Jurkat, Clone E6-1 (cell line): ENCODE measurements at places on chromosomes 2 and 18.

- no peak for DNase-seq
Observed at GRCh38 chr18:62545098-62545497, 22.3 kb downstream of the ZCCHC2 start.

GRCh38 chr18:40875101-40875615 is 1079.9 kb upstream of the PIK3C3 start:
- DNase-seq = no peak

GRCh38 chr2:109144271-109144670 is 15.3 kb downstream of the SH3RF3 start:
- peak; percentile 86 for DNase-seq

DNA sequence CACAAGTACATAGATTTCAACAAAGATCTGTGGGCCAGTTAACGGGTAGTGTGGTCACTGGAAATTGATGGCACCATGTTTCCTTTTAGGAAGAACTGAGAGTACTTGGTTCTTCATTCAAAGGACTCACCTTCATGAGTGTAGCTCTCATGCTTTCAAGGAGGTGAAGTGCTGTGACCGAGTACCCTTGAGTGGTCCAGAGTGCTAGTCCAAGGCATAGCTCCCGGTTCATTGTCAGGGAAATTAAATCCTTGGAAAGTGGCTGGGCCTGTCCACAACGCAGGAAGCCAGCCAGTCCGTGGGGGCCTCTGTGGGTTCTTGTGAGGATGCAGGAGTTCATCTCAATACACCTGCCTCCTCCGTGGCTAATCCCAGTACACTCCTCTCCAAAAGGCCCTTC is 295.1 kb downstream of the GALR1 start:
- no peak for DNase-seq

DNA sequence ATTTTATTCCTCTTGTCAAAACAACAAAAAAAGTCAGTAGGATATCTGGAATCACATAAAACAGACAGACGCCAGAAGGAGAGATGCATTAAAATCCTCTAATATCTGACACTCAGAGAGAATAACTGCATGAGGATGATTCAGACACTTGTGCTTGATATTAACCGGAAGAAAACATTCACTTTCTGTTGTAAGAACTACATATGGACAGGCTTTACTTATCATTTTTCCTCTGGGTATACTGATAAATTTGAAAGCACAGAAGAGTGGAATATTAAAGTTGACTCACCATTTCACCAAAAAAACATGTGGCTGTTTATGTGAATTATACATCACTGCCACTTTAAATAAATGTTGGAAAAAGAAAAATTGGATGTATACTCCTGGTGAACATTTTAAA is 589.1 kb upstream of the CDH2 start:
- no peak for DNase-seq

DNA sequence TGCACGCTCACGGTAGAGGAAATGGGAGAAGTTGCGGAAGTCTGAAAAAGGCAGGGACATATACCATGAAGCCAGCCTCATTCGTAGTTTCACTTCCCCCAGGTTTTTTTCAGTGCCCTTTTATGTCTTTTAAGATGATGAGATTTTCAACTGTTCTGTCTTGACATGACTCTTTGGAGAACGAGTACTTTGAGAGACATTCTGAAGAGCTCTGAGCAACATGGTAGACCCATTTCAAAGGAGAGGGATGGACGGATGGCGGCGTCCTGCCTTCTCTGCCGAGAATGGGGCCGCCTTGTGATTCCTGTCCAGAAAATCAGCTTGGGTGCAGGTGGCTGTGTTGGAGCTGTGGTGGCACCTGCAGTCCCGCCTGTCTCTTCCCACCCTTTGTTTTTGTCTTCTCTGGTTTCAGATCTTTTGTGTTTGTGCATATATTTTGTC is 41.7 kb downstream of the SH3BP4 start:
- DNase-seq = no peak

DNA sequence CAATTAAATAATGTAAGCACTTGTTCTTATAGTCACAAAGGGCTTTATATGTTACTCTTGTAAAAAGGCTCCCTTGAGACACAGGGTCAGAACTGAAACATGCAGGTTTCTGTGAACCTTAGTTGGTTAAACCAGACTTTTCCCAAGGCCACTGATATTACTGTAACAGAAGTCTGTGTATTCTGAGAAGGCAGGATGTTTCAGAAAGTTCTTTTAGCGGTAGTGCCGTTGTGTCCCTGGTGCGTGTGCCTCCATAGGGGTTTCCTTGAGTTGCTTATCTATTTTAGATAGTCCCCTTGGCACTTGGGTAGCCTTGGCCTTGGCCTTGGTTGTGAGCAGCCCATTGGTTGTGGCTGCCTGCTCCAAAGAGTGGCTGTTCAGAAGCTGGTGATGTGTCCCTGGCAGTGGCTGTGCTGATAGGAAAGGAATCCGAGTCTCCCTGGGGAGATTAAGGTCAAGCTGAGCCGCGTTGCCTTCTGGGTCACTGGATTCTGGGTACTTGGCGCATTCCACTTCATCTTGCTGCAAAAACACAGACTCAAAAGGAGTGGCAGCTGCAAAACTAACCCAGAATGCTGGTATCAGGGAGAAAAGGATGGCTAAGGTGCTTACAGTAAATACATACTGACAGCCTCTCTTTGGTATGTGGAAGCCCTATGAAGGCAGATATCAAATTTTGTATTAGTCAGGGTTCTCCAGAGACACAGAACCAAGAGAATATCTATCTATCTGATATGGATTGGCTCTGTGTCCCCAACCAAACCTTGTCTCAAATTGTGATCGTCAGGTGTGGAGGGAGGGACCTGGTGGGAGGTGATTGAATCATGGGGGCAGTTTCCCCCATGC is 69.7 kb downstream of the FHOD3 start:
- DNase-seq = no peak

DNA sequence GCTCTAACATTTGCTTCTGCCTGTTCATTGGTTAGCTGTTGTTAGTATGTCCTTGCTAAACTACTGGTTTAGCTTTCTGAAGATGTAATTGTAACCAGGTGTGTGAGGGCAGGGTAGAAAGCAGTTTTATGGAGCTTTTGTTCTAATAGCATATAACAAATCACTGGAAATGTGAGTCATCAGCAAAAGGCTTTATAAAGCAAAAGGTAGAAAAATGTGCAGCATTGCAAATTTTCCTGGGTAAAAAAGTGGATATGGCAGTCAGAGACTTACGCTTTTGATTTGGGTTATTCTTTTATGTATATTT is 85.3 kb downstream of the ZNF407 start:
- DNase-seq = no peak

GRCh38 chr18:64519201-64519600 is 370.3 kb upstream of the LINC00305 start:
- DNase-seq = no peak

DNA sequence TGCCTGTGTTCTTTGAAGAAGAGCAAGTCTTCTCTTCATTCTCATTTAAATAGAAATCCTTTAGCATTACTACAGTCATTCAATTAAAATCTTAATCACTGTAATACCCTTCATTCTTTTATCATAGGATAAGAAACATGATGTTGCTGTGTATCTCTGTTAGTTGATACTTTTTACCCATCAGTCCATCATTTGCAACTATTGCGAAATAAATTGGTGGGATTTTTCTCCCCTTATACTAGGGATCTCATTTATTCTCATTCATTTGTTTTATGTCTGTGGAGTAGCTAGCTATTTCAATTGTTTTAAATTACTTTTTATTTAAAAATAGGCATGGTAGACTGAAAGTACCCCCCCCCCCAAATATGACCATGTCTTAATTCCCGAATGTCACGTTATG is 235.3 kb downstream of the KIAA1328 start:
- no peak for DNase-seq

DNA sequence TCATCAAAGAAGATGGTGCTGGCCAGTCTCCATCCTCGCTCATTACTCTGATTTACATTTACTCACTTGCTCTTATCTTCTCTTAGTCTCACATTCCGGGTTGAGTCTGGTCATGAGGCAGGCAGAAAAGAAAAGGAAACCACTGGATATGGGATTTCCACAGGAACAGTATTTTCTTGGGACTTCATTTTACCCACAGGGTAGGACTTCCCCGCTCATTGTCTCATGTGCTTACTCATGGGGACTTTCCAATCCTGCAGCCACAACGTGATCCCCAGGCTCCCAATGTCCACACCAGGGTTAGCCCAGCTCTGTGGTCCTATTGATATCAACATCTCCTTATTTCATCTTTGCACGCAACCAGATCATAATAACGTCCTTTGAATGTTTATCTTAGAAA is 373.8 kb downstream of the TMEM182 start:
- no peak for DNase-seq

DNA sequence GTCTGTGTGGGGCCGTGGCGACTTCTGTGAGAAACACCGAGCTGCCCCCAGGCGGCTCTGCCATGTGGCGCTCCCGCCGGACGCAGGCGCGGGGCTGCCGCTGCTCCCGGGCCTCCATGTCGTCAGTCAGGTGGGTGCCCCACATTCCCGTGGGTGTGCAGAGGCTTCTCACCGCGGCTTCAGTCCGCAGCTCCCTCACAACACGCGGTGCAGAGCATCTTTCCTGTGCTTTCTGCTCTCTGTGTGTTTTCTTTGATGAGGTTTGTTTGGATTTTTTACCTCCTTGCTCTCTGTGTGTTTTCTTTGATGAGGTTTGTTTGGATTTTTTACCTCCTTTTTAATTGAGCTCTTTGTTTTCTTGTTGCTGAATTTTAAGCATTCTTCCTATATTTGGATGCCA is 13.0 kb downstream of the AQP12A start:
- DNase-seq = peak; percentile 72

DNA sequence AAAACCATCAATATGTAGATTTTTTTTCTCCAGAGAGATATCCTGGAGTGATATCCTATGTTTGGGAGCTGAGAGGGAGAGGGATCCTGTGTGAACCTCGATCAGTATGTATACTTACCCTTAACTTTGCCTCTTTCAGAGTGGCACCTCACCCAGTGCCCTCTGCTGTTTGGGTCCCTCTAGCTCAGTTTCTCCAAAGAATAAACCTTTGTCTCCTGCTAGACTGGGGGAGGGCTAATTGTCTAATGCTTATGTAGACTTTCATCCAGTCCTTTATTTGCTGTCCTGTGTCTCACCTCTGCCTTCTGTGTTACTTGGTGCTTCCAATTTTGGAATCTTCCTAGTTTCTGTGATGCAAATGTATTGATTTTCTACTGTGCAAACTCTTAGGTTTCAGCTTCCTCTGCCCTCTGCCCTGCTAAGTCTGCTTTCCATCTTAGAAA is 48.4 kb downstream of the MTX2 start:
- DNase-seq = no peak
